CD8-positive, alpha-beta memory T cell (primary cell): ENCODE measurements at places on chromosomes 4 and X.
A peak's percentile ranks its signal among the peaks of the same experiment; 100 is the strongest.

DNA sequence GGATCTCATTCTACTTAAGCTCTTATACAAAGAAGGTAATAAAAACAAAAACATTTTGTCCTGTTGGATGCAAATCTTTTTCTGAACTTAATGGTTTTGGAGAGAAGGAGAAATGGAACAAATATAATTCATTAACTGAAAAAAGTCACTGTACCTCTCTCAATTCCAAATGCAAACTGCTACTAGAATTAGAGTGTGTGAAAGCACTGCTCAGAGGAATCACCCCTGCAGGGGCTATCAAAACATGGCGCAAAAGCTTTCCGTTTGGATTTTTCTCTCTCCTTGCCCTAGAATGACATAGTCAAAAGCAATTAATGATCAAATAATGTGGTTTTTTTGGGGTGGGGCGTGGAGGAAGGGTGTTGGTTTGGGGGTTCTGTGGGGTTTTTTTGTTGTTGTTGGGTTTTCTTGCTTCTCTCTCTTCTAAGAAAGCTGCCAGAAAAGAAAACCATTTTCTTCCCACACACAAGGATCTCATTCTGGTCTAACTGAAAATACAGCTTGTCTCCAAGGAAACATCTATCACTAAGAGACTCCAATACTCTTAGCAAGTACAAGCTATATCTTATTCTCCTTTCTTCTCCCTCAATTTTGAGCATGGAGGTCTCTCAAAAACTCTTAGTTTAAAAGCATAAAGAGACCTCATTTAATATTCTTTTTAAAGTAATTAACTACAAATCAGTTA, 41.6 kb downstream of the USP46 start:
- DNase-seq = no peak

DNA sequence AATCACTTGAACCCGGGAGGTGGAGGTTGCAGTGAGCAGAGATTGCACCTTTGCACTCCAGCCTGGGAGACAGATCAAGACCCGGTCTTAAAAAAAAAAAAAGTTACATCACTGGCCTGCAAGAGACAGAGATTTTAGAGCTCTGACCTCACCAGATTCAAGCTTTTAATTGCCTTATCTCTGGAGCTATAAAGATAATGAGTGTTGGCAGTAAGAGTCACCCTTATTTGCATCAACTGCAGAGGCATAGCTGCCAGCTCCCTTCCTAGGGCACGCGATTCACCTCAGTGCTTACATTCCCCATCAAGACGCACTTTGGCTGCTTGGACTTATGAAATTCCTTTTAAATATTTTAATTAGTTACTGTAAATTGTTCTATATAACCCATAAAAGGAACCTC, 12.5 kb upstream of the SPATA4 start:
- no peak for DNase-seq

- no peak for DNase-seq
Observed at GRCh38 chrX:70046978-70047377, 2.8 kb downstream of the AWAT2 start.

DNA sequence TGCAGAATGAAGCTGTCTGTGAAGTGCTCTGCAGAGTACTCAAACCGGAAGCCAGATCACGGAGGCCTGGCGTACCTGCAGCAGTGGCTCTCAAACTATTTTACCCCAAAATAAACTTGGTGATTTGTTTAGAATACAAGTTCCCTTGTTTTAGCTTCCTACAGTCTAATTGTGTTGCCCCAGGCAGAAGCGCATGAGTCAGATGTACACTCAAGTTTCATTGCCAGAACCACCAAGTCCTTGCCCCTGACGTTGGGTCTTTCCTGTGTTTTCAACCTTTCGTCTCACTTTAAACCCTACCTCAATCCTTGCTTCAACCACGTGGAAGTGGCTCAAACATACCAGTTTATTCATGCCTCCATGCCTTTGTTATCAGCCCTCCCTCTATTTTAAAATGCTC, 66.2 kb upstream of the SLC7A11 start:
- DNase-seq = no peak

- DNase-seq = no peak
Observed at GRCh38 chr4:73663576-73663975, 43.3 kb upstream of the RASSF6 start.

DNA sequence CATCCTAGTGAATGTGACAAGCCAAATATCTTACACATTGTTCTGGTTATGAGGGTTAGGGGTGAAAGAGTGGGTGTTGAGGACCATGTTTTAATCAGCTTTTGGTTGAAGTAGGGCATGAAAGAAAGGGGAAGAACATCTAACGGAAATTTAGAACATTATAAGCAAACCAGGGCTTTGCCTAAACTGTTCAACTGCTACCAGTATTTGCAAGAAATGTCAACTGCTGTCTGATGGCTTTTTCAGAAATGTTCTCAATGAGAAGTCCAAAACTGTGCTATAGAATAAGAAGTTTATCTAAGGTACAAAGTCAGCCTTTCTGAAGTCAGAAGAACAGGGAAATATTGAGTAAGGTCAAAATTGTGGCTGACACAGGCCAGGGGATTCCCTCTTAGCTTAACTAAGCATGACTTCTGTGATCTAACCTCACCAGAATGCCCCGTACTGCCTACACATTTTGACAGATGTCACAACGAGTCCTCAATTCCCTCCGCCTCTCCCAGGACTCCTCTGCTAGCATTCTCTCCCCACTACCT, 67.1 kb downstream of the DTHD1 start:
- DNase-seq = no peak

GRCh38 chrX:106150701-106151100, 17.4 kb upstream of the PWWP3B start:
- no peak for DNase-seq

DNA sequence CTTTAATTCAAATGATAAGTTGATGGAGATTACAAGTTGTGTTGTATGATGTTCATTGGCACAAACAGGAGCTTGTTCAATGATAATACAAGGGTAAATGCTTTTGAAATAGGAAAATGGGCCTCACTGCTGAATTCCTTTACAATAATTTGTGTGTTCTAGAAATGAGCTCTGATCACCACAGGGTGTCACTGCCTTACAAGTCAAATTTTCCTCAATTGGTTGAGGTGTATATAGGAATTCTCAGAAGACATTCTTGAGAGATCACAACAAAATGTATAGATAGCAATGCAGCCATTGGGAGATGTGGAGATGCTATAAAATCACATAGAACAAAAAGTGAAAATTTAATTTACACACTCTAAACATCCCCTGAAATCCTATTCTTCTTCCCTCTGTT, 49.6 kb downstream of the KLF8 start:
- peak; percentile 22 for DNase-seq

DNA sequence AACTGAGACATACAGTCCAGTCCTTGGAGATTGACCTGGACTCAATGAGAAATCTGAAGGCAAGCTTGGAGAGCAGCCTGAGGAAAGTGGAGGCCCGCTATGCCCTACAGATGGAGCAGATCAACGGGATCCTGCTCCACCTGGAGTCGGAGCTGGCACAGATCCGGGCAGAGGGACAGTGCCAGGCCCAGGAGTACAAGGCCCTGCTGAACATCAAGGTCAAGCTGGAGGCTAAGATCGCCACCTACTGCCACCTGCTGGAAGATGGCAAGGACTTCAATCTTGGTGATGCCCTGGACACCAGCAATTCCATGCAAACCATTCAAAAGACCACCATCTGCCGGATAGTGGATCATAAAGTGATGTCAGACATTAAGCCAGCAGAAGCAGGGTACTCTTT, 20.4 kb upstream of the FRMPD3 start:
- DNase-seq = peak; percentile 46

GRCh38 chrX:13985697-13986435, 43.8 kb downstream of the GEMIN8 start:
- DNase-seq = no peak

- no peak for DNase-seq
Observed at GRCh38 chr4:77921701-77922100, 59.1 kb downstream of the MRPL1 start.
